ENCODE measurements at places on chromosomes 13 and 19.

- DNase-seq = no peak
These were observed 16.9 kb upstream of the ZNF730 start for GRCh38 chr19:23099966-23100365.

GRCh38 chr19:41226053-41226873 is 7.2 kb downstream of the AXL start:
- peak; percentile 11 for DNase-seq

- no peak for DNase-seq
These were observed 41.9 kb upstream of the CYP2A7 start for GRCh38 chr19:40923934-40924391.

- DNase-seq = no peak
These were observed 3.2 kb downstream of the TMIGD2 start for GRCh38 chr19:4298810-4299550.

GRCh38 chr13:81927347-81927746 is 1586.4 kb upstream of the SPRY2 start:
- DNase-seq = no peak

All from activated T-helper 1 cell treated with Interleukin-2 at 50 U/mL for 16 hours (primary cell).